ENCODE measurements at places on chromosomes 16 and 17.

DNA sequence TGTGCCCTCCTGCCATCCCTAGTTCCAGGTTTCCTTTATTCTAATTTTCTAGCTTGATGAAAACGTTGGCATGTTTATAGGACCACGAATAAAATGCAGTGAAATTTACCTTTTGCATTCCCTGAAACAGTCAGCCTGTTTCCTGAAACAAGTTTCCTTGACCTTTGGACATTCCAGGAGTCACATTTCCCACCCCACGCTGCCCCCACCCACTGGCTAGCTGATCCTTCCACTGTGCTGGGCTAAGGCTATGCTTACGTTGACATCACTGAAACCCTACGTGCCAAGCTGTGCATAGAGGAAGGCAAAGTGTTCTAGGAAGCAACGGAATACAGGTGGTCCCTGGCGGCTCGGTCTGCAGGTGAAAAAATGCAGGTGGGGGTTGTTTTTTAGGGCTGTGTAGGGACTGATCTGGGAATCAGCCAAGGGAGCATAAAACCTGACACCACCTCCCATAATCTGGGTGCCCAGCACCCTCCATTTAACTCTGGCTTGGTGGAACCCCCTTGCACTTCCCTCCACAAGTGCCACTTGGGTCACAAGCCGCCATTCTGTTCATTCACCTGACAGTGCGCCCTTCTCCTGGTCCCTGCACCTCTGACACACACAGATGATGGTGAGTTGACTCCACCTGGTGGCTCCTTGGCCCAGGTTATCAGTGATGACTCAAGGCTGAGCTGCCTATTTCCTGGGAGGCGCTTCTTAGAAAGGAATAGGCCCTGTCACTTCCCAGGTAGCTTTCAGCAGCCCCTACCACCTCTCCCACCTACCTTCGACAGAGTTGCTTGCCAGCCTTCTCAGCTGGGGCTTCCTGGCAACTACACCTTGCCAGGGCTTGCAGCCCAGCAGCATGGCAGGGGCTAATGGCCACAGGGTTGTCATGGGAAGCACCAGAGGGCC, 83.7 kb downstream of the N4BP1 start:
- no peak for DNase-seq

DNA sequence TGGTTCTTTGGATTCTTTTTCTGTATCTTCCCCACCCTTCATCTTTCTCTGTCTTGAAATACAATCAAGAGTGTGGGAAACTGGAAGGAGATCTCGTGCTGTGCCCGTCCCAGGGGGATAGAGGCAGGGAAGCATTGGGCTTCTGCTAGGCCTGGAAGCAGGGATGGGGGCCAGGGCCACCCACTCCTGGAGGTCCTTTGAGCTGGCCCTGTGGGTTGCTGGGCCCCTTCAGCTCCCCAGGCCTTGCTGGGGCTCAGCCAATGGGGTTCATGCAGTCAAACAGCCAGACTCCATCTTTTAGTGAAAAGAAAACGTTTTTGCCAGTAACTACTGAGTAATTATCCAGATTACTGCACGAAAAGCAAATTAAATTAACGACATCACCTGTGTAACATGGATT, 67.8 kb downstream of the CCDC182 start:
- no peak for DNase-seq

GRCh38 chr17:44360826-44361225, 2.8 kb downstream of the FAM171A2 start:
- no peak for DNase-seq

- peak; percentile 82 for DNase-seq
These were observed 1.9 kb downstream of the PHF12 start for GRCh38 chr17:28949185-28950016.

DNA sequence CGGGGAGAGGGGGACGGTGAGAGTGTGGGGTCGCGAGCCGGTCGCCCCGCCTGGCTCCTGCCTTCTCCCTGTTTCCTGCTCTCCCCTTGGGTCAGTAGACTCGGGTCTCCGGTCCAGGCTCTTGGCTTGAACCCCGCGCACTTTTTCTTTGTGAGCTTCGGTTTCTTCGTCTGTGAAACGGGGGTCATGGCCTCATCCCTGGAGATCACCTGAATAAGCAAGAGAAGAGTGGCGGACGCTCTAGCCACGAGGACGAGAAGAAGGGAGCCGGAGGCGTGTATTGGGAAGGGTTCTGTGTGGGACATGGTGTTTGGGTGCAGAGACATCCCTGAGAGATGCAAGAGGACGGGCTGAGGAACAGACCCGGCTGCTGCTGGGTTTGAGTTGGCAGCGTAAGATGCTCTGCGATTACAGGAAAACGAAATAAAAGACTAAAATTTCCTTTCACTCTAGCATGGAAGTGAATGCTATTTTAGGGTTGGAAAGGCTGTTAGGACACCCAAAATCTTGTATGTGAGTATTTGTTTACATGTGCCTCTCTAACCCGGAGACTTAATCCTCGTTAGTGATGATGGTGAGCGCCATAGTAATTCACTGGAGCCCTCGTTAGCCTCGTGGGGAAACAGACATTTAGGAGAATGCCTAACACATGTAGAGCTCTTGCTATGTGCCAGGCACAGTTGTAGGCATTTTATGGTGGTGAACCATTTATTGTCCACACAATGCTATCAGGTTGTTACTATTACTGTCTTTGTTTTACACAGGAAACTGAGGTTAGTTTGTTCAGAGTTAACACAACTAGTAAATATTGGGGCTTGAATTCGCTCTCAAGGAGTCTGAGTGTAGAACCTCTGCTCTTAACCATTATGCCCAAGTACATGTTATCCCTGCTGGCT, 646 bp downstream of the KIF22 start:
- peak; percentile 29 for DNase-seq

GRCh38 chr16:48580925-48581500, 29.0 kb downstream of the N4BP1 start:
- no peak for DNase-seq

DNA sequence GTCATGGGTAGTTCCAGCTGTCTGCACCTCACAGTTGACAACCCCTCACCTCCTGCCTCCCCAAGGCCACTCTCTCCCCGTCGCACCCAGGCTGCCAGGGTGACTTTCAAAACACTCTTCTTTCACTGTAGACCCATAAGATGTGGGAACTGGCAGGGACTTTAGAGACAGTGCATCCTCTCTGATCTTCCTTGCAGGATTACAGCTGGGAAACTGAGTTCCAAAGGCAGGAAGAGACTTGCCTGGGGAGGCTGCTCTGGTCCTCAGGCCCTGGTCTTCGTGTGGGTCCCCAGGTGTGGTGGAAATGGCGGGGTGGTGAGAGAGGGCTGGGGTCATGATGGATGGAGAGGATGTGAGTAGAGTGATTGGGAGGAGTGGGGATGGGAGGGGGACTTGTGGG, 21.9 kb upstream of the NKD1 start:
- no peak for DNase-seq

DNA sequence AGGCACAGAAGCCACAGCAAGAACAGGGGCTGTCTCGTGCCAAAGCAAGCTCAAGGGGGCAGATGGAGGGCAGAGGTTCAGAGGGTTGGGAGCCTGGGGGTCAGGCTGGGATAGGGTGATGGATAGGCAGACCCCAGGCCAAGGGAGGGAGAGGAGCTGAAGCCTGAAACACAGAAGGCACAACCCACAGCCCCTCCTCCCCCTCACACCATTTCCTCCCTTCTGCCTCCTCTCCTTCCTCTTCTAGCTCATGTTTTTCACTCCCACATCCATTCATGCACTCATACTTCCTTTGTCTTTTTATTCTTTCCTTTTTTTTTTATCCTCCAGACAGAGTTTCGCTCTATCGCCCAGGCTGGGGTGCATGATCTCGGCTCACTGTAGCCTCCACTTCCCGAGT, 61.1 kb downstream of the SOCS1 start:
- no peak for DNase-seq

DNA sequence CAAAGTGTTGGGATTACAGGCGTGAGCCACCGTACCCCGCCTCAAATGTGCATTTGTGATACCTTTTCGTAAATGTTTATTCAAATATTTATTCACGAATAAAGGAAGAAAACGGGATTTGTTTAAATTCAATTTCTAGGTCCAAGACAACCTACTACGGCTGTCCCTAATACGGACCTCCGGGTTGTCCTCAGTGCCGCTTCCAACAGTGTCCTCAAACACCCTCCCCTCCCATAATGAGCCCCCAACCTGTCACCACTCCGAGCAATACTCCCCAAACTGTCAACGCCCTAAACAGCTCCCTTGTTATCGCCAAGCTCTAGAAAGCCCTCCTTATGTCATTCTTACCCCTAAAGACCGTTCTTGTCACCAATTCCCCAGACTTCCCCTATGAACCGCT, 539 bp upstream of the GABARAPL2 start:
- DNase-seq, result no peak

DNA sequence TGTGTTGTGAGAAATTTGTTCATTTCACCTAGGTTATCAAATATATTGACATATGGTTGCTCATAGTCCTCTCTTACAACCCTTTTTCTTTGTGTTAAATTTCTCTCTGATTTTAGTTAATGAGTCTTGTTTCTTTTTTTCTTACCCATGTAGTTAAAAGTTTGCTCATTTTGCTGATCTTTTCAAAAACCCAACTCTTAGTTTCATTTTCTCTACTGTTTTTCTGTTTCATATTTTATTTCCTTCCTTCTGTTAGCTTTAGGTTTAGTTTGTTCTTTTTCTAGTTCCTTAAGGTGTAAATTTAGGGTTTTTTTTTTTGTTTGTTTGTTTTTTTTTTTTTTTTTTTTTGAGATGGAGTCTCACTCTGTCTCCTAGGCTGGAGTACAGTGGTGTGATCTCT, 42.4 kb downstream of the CEP112 start:
- no peak for DNase-seq

- no peak for DNase-seq
These were observed 1.1 kb downstream of the RUNDC3A start for GRCh38 chr17:44309472-44309871.

DNA sequence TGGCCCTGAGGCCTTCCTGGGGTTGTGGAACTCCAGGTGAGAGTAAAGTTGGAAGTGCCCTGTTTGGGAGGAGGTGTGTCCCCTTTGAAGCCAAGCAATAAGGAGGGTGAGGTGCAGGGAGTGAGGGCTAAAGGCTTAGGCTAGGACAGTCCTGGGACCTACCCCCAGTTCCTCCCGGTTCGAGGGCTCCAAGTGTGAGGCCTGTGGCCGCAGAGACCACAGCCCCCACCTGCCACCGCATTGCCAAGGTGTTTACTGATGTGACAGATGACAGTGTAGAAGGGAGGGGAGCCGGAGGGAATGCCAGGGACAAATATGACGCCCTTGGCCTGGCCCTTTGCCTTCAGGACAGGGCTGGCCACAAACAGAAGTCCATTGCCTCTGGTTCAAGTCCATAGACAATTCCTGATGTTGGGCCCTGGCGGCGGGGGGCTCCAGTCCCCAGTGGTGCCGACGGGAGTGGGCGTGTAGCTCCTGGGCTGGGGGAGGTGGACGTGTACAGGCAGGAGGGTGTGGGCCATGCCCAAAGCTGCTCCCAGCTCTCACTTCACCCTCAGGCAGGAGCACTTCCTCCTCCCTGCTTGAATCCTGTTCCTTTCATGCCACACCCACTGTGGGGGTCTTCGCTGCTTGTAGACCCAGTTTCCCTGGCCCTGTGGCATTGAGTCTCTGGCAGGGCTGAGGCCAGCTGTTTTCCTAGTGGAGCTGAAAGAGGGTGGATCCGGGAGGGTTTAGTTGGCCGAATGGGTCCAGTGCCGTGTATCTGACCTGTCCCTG, 3.2 kb downstream of the ADORA2B start:
- no peak for DNase-seq

DNA sequence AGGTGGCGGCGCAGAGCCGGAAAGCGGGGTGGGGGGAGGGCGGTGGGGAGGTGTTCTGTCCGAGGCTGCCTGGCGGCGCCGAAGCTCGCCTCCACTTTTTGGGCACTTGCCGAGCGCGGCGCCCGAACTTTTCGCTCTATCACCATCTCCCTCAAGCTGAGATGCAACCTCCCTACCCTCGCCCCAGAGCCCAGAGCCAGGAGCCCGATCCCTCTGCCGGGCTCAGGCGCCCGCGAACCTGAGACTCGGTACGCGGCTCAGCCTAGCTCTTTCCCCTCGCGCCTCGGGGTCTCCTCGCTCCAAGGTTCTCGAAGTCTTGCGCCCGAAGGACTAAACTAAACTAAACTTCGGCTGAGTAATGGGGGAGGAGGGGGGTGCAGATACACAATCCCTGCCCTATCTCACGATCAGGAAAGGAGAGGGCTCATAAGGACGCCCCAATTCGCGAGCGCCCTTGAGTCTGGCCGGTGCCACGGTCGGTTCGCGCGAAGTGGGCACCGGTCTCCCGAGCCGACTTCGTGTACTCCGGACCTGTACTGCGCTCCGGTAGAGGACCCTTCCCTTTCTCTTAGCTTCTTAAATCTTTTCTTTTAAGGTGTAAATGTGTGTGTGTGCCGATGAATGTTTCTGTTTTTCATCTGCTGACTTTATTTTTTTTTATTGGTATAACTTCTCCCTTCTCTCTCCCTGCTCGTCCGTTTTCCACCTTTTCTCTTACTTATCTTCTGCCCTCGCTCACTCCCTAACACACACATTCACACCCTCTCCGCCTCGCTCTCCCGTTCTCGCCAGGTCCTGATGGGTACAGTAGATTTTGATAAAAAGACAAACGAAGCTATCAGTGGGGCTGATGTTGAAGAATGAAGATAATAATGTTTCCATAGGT, 1.9 kb upstream of the SALL1 start:
- DNase-seq, result no peak

GRCh38 chr17:2418572-2418971, 17.7 kb upstream of the MNT start:
- no peak for DNase-seq

- DNase-seq, result no peak
These were observed 12.8 kb downstream of the G6PC3 start for GRCh38 chr17:44083250-44083849.

GRCh38 chr17:67411397-67411796, 34.3 kb downstream of the PITPNC1 start:
- peak; percentile 60 for DNase-seq

GRCh38 chr16:23650674-23651416, 9.6 kb downstream of the DCTN5 start:
- no peak for DNase-seq

GRCh38 chr16:49478107-49478506, 104.5 kb downstream of the C16orf78 start:
- no peak for DNase-seq

GRCh38 chr16:89101303-89102040, 7.8 kb downstream of the ACSF3 start:
- no peak for DNase-seq

DNA sequence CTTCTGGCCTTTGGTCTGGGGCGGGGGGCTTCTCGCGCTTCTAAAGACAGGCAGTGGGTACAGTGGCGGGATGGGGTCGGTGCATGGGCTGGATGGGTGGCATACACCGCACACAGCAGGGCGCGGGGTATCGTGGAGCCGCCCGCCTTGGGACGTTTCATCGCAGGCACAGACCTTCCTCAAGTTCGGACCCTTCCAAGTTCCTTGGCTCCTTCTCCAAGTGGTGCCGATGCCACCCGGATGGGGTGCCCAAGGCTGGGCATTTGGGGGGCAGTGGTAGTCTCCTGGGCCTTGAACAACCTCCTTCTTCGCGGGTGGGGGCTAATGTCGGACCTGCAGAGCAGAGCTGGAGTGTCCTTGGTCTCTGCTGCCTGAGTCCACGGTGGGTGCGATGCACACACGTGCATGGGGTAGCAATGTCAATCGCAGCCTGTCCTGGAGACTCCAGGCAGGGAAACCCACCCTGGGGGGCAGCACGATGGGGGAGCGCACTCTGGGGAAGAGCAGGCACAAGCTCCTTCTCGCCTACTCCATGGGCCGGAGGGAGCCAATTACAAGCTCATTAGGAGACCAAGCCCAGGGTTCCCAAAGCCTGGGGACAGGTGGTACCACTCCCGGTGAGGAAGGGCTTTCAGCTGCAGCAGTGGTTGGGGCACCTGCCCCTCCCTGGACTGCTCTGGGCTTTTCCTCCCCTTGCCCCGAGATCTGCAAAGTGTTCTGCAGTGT, 686 bp upstream of the MTSS2 start:
- DNase-seq, result no peak
